ENCODE measurements at places on chromosomes 12 and 14. TPM values are rescaled to one million over a fixed set of nuclear protein-coding genes. Genes with fewer than 3 reads are reported as not detected.

RBP5 gene
- 5.7 TPM for total RNA-seq

PTPN6 gene
- total RNA-seq = 18.7 TPM

FGF23 gene
- not detected for total RNA-seq

C12orf54 gene
- total RNA-seq = not detected

ANKS1B gene
- 32.7 TPM for total RNA-seq

GLIPR1L1 gene
- total RNA-seq = not detected

DCN gene
- 1,461 TPM for total RNA-seq

FOXN4 gene
- not detected for total RNA-seq

MANSC4 gene
- total RNA-seq = not detected

PMCH gene
- not detected for total RNA-seq

LRRC23 gene
- total RNA-seq = 5.3 TPM

SDS gene
- total RNA-seq = 0.62 TPM

RPGRIP1 gene
- total RNA-seq = 0.88 TPM

CCDC197 gene
- not detected for total RNA-seq

BICDL1 gene
- total RNA-seq = 0.51 TPM

CFAP54 gene
- total RNA-seq = 0.90 TPM

C12orf56 gene
- not detected for total RNA-seq

LIMA1 gene
- 103 TPM for total RNA-seq

CISTR gene
- total RNA-seq = not detected

CLECL1 gene
- 1.9 TPM for total RNA-seq

GLT1D1 gene
- 0.67 TPM for total RNA-seq

KRT75 gene
- not detected for total RNA-seq

Data from posterior vena cava (tissue), 2 donors.